ENCODE measurements at places on chromosomes 5 and 9.

GRCh38 chr9:99666571-99666970, 155.1 kb upstream of the NR4A3 start:
- no peak for DNase-seq

- no peak for DNase-seq
Measured at GRCh38 chr9:95091601-95092261, 225.8 kb downstream of the FANCC start.

- no peak for DNase-seq
Measured at GRCh38 chr9:22522206-22522740, 75.6 kb downstream of the DMRTA1 start.

GRCh38 chr9:87342743-87343142, 154.9 kb upstream of the DAPK1 start:
- no peak for DNase-seq

DNA sequence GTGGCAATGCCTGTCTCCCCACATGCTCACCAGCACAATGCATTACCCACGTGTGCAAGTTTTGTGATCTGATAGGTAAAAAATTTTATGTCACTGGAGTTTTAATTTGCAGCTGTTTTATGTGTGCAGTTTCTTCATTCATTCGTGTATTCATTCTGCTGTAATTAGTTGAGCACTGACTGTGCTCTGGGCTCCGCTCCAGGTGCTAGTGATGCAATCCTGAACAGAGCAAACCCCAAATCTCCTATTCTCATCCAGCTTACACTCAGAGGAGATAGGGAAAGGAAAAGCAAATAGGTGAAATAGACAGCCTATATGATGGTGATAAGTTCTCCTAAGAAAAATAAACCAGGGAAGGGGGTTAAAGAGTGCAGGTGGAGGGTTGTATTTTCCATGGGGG, 148.4 kb downstream of the TENT4A start:
- no peak for DNase-seq

DNA sequence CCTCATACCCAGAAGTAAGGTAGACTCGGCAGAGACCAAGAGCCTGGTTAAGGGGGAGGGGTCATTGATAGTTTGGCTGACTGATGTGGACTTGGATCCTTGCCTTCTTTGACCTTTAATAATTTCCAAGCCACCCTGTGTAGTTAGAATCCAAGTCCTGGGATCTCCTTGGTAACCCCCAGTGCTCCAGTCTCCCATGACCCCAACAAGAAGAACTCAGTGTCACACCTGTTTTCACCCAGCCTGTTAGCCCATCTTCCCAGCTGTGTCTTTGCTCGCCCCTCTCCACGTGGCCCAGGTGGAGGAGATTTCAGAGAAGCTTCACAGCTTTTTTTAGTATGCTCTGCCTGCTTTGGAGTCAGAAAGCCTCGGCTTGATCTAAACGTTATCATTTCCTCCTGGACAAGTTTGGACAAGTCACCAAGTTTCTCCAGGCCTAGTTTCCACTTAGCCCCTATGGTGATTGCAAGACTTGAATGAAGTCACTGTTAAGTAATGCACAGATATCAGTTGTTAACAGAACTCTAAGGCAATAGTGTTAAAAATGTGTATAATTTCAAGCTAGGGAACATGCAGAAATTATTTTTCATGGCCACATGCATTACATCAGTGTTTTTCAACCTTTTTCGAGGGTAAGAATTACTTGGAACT, 170.0 kb downstream of the TMEM38B start:
- DNase-seq = no peak

GRCh38 chr5:111755942-111756381, 1.0 kb downstream of the NREP start:
- no peak for DNase-seq

DNA sequence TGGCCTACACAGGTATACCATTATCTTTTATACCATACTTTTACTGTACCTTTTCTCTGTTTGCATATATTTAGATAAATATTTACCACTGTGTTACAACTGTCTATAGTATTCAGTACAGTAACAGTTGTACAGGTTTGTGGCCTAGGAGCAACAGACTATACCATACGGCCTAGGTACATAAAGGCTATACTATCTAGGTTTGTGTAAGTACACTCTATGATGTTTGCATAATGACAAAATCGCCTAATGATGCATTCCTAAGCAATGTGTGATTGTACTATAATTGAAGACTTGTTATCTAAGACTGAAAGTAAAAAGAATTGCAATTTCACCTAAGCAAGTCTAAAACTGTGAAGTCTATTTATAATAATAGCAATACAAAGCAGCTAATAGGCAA, 3.9 kb downstream of the C9orf72 start:
- DNase-seq = no peak

- DNase-seq = no peak
Measured at GRCh38 chr5:66739951-66740350, 143.8 kb downstream of the MAST4 start.

- DNase-seq = no peak
Measured at GRCh38 chr5:81842795-81843398, 92.0 kb upstream of the SSBP2 start.
